Activated naive CD4-positive, alpha-beta T cell treated with anti-CD3 and anti-CD28 coated beads for 36 hours (primary cell): ENCODE measurements at places on chromosomes 2 and 18.
A peak's percentile ranks its signal among the peaks of the same experiment; 100 is the strongest.

GRCh38 chr2:76295762-76296161, 585.0 kb upstream of the GCFC2 start:
- DNase-seq: no peak

GRCh38 chr2:241064008-241064801, 37.9 kb downstream of the MTERF4 start:
- peak; percentile 55 for DNase-seq

- no peak for DNase-seq
Measured at GRCh38 chr2:228268756-228269155, 87.3 kb upstream of the SPHKAP start.

GRCh38 chr2:181157326-181157725, 176.9 kb downstream of the UBE2E3 start:
- DNase-seq: no peak

DNA sequence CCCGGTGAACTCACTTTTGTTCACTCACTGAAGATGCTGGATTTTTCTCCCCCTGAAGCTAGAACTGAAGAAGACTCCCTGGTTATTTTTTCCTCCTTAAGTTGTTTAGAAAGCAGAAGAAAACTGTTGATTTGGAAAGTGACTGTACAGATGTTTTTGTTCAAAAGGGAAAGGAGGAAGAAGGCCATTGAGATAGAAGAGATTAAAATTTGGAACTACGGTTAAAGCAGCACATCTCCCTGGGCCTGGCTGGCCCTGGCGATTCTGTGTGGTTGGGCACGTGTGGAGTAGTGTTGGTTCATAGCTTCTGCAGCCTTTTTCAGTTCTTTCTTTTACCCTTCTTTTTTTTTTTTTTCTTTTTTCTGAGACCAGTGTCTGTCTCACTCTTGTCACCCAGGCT, 109.2 kb downstream of the MAP4K4 start:
- no peak for DNase-seq

DNA sequence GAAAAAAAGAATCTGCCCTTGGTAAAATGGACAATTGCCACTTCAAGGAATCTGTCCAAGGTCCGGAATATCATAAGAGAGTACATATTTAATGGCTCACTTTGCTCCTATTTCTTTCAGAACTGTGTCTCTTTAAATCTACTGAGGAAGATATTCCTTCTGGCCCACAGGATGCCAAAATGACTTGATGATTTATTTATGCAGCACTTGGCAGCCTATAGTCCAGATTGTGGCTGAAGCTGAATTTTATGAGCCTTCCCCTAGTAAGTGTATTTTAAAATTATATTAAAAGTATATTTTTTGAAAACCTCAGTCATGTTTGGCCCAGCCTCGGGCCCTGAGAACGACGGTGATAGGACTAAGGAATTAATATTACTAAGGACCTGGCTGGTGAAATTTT, 465.1 kb upstream of the HNRNPA3 start:
- no peak for DNase-seq

DNA sequence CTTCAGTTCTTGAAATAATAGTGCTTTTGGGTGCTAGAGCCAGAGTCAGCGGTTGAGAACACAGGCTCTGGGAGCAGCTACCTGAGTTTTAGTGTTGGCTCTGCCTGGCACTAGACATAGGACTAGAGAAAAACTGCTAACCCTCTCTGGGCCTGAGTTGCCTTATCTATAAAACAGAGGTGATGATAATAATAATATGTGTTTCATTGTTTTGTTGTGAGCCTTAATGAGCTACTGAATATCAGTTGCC, 391.7 kb downstream of the PTPRM start:
- no peak for DNase-seq

- DNase-seq: no peak
Measured at GRCh38 chr2:128545829-128546228, 227.2 kb upstream of the HS6ST1 start.

- no peak for DNase-seq
Measured at GRCh38 chr2:29802986-29803385, 118.4 kb downstream of the ALK start.
